Stimulated activated CD4-positive, alpha-beta T cell treated with anti-CD3 and anti-CD28 coated beads, TNF-alpha, amount 100 ng/mL, for 4 hours (primary cell): ENCODE measurements at places on chromosomes 5 and 9.

- no peak for DNase-seq
These were observed 6.3 kb downstream of the CRHBP start for GRCh38 chr5:76958991-76959767.

GRCh38 chr9:126474206-126474765 lies 139.4 kb upstream of the LMX1B start:
- no peak for DNase-seq

GRCh38 chr9:74726581-74726980 lies 161.1 kb downstream of the TRPM6 start:
- DNase-seq: no peak

DNA sequence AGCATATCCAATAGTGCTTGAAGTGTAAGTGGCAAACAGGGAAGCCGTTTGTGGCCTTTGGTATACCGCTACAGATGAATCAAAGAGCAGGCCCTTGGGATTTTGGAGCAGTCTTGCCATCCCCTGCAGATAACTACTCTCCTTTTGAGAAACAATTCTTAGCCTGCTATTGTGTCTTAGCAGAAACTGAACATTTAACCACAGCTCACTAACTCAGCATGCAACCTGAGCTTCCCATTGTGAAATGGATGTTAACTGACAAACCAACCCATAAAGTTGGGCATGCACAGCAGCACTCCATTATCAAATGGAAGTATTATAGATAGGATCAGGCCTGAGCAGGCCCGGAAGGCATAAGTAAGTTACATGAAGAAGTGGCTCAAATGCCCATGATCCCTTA lies 315.3 kb upstream of the PTGER4 start:
- DNase-seq: no peak

- no peak for DNase-seq
These were observed 240.2 kb upstream of the NFIL3 start for GRCh38 chr9:91663858-91664257.

DNA sequence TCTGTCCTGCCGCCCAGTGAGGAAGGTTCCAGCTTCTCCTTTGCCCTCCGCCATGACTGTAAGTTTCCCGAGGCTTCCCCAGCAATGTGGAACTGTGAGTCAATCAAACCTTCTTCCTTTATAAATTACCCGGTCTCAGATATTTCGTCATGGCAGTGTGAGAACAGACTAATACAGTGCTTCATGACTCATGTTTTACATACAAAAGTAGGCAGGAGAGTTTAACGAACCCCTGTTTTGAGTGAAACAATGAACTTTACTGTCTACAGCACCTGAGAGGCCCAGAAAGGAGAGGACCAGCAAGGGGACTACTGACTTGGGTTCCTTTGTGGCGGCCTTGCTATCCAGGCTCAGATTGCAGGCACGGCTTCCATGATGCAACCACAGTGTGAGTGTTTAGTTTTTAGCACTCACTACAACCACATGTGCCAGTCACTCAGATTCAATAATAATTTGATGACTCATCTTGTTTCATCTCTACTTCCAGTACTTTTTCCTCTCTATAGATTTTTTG lies 139.1 kb upstream of the CLINT1 start:
- no peak for DNase-seq
